WTC11 (cell line): ENCODE measurements at places on chromosomes 2 and 18. TPM values are rescaled to one million over a fixed set of nuclear protein-coding genes. Genes with fewer than 3 reads are reported as not detected.

- peak; percentile 33 for DNase-seq
These were observed 185.9 kb upstream of the CCDC150 start for GRCh38 chr2:196453613-196454047.

DNA sequence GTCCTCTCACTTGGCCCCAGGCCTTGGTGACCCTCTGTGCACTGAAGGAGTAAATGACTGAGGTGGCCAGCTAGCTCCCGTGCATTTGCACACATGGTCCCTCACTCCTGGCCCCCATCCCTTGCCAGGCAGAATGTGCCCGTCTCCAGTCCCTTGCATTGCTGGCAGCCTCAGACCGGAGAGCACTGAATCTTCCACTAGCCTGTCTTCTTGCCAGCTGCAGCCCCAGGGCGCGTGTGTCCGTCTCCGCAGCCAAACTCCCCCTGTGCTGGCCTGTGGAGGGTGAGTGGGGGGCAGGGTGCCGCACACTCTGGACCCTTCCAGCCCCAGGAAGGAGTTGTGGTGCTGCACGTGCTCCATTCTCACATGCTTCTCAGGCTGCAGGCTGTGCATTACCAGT lies 35.9 kb downstream of the INPP4A start:
- DNase-seq: no peak

DNA sequence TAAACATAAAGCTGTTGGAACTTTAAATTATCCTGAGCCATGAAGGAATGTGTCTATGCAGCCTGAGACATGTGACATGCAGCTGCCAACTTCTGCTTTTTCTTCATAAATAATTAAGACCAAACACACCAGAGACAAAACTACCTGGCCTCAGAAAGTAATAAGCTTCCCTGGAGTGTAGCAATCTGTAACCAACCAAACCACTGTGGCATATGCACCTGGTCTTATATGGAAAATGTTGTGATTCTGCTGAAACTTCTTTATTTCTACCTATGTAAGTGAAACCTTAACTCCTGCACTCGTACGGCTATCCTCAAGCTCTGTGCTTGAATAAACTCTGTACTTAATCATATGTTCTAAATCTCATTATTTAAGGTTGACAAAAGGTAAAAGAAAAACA lies 515.0 kb downstream of the TMEM182 start:
- no peak for DNase-seq

DNA sequence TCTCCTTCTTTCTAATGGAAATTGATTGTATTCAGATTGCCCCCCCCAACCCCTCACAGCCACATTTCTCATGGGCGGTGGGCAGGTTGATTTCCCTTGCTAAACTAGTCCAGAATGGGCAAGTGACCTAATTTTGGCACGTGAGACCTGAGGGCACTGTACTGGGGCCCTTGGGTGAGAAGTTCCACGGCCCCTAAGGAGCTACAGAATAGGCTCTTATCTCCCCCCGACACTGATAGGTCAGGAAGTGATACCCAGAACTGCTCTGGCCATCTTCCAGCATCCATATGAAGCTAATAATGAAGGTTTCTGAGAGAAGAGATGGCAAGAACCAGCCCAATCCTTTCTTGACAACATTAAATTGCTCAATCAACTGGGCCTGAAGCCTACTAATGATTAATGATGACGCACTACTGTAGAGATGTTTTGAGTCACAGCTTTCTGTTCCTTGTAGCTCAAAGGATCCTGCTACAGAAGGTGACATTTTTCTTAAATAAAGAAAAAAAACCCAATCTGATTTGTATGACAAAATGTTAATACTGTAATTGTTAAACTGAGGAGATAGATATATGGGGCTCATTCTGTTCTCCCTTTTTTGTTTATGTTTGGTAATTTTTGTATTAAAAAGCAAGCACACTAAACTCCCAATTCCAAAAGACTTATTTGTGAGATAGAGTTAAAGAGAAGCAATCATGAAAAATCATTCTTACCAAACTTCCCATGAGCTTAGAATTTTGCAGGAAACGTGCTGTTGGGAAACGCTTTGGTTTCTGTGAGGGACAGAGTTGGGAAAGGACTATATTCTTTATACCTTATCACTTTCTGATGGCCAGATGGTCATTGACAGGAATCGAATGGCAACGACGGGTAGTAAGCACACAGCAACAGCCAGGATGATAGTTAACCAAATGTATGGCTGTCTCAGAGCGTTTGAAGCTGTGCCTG lies 28.2 kb upstream of the NARS1 start:
- DNase-seq: no peak

DNA sequence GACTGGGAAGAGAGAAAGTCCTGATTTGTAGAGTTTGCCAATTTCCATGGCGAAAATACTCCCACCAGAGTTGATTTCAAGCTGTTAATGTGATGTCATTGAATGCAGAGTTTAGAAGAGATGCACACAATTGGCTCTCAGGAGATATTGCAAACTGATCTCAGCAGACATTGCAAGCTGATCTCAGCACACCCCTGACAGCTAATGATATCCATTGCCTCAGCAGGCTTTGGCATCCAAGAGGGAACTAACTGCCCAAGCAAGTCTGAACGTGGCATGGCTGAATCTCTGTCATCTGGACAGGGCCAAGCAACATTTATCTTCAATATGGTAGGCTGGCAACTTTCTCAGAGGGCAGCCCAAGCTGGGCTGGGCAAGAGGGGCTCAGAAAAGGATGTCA lies 78.4 kb upstream of the CYP1B1 start:
- no peak for DNase-seq

CYP27C1 gene
- total RNA-seq: 2.1 to 2.9 TPM (median 2.4 TPM) in 3 replicates

DNA sequence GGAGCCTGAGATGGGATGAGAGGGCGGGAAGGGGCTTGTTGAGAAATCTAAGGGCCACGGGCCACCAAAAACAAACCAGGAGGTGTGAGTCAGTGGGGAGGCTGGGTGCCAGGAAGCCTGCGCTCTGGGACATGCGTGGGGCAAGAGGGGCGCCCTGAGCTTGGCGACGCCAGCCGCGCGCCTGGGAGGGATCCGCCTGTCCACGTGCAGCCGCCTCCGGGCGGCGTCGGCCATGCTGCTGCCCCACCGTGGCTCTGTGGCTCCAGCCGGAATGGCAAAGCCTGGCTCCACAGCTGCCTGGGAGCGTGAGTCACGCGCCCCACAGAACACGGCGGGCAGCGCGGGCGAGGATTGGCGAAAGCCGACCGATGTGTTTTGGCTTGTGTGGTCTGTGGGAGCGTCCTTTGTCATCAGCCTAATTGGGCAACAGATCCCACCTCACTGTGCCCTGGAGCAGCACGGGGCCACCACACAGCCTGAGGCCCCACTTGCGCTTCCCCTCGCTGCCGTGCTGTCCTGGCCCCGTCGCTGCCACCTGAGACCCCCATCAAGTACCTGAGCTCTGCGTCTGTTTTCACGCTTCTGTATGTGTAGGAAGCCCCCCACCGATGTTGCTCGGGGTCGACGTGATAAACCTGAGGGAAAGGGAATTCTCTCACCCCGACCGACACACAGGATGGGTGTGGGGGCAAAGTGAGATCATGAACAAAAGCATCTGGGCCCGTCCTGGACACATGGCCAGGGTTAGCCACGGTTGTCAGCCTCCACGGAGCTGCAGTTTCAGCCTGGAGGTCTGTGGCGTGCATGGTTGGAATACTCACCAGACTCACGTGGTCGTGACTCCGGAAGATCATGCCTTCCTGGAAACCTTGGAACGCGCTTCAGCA lies 80.5 kb downstream of the NFATC1 start:
- no peak for DNase-seq

- no peak for DNase-seq
These were observed 67.2 kb upstream of the FRZB start for GRCh38 chr2:182933629-182934028.

STPG4 gene
- not detected in 3 replicates for total RNA-seq

- no peak for DNase-seq
These were observed 7.0 kb downstream of the TMEM131 start for GRCh38 chr2:97988722-97989121.

- DNase-seq: no peak
These were observed 35.3 kb downstream of the MYO5B start for GRCh38 chr18:50159654-50160046.

DNA sequence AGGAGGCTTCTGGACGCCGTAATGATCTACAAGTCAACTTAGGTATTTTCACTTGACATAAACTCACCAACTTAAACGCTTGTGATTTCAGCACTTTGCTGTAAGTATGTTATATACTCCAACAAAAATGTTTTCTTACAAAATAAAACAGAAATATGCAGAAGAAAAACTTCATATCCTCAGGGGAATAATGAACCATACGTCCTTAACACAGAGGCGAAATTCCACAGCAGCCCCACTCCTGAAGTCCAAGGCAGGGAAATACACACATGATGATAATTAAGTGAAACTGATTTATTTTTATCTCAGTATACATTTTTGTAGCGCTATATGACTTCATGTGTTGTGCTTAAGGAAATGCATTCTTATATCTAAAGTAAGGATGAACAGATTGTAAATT lies 335.4 kb upstream of the VWC2L start:
- no peak for DNase-seq

GRCh38 chr2:104468846-104469245 lies 385.1 kb upstream of the POU3F3 start:
- no peak for DNase-seq

DNA sequence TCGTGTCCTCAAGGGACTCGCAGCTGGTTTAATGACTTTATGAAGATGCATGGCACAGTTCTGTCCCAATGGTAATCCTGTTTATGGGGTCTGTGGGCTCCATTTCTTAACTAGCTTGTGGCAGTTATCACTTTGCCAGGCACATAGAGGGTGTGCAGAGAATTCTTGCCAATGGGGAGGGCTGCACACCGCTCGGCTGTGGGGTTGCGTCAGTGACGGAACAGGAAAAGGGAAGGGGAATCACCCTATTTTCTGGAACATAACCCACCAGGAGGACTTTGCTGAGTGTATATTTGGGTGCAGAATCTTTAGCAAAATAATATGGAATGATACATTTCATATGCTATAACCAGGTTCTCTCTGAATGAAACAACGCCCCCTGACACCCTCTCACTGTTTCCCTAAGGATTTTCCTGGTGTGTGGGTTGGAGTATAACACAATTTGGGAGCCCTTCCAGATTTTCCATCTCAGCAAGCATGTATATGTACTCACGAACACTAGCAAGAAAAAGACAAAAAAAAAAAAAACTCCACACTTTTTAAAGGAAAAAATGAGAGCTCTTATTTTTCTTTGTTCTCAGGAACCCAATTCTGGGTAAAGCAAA lies 43.9 kb upstream of the TRIB2 start:
- no peak for DNase-seq
